Kidney epithelial cell (primary cell): ENCODE measurements at places on chromosomes 5 and 9. TPM values are rescaled to one million over a fixed set of nuclear protein-coding genes. Genes with fewer than 3 reads are reported as not detected.

- DNase-seq, result no peak
These were observed 563.9 kb upstream of the TLE4 start for GRCh38 chr9:79007701-79008483.

Gene GABRA1
- not detected in 2 replicates for total RNA-seq

DNA sequence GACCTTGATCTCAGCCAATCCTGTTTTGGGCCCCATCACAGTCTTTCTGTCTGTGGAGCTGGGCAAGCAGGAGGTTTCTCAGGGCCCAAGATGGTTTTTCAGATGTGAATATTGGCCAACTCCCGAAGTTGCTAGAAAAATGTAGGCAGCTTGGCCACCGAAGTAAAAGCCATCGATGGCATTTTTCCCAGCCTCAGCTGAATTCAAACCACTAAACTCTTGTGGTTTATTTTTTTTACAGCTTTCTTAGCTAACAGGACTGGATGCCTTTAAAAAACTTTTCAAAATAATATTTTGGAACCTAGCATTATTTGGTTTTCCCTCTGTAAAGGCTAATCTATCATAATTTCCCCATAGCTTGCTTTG lies 102.5 kb upstream of the ERCC6L2 start:
- DNase-seq, result no peak

Gene RETREG1
- total RNA-seq, result 14.8 and 17.0 TPM in 2 replicates

DNA sequence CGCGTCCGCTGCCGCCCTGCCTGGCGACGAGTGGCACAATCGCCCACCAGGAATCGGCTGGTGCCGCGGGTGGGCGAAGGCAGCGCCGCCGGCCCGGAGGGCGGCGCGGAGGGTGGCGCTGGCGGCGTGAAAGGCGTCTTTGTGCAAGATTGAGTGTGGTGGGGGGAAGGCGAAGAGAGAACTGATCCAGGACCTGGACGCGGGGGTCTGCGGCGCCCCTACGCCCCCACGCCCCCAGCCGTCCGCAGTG lies 4.6 kb upstream of the RGMB start:
- no peak for DNase-seq

- DNase-seq, result no peak
These were observed 257.8 kb upstream of the TARS1 start for GRCh38 chr5:33182986-33183385.

DNA sequence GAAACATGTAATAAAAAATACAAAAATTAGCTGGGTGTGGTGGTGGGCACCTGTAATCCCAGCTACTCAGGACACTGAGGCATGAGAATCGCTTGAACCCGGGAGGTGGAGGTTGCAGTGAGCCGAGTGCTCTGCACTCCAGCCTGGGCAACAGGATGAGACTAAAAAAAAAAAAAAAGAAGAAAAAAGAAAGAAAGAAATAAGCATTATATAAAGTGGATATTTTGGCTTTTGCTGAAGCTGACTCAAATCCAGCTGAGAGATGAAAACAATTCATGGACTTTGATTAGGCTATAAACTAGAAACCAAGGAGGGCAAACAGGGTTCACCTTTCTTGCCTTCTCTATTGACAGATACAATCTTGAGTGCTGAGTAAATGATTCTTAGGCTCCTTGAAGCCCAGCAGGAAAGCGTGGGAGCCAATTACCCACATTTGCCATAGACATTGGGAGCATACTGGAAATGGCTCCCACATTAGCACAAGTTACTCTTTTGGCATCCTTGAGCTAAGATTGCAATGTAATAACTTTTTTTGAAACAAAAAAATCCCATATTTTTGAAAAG lies 2.4 kb upstream of the BTF3 start:
- DNase-seq, result no peak

GRCh38 chr5:3033033-3033755 lies 281.7 kb upstream of the IRX2 start:
- DNase-seq, result no peak

DNA sequence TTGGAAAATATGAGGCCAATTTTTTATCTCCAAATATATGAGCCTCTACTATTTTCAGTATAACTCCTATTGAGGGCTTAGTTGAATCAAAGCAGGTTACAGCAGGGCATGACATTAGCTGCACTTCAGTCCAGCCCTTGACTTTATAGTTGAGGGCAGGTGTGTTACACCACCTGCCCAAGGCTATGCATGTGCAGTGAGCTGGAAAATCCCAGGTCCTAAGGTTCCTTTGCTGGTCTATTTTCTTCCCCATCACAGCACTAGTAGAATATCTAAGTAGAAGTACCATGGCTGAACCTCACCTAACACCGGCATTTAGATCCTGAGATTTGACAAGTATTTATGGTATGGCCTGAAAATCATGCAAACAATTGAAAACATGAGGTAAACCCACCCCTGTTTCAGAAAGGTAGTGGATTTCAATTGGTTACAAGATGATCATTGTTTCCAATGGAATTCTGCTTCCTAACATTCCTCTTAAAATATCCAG lies 201.1 kb downstream of the SEMA5A start:
- DNase-seq, result no peak

Gene EGFLAM
- total RNA-seq, result 2.0 and 3.5 TPM in 2 replicates

- no peak for DNase-seq
These were observed 26.8 kb upstream of the RPL26L1 start for GRCh38 chr5:172932313-172933017.

DNA sequence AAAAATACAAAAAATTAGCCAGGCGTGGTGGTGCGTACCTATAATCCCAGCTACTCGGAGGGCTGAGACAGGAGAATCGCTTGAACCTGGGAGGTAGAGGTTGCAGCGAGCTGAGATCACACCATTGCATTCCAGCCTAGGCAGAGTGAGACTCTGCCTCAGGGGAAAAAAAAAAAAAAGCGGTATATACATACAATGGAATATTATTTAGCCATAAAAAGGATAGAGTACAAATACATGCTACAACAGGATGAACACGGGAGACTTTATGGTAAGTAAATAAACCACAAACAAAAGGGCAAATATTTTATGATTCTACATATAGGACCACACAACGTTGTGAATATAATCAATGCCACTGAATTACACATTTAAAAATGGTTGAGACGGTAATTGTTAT lies 5.2 kb downstream of the UBTD2 start:
- DNase-seq, result no peak

GRCh38 chr9:106039151-106039935 lies 345.0 kb downstream of the TMEM38B start:
- DNase-seq, result no peak

Gene SPINK4
- total RNA-seq, result not detected in 2 replicates

Gene BAAT
- total RNA-seq, result not detected in 2 replicates

Gene HEMGN
- total RNA-seq, result not detected in 2 replicates

Gene ZNF879
- 2.3 and 4.4 TPM in 2 replicates for total RNA-seq

DNA sequence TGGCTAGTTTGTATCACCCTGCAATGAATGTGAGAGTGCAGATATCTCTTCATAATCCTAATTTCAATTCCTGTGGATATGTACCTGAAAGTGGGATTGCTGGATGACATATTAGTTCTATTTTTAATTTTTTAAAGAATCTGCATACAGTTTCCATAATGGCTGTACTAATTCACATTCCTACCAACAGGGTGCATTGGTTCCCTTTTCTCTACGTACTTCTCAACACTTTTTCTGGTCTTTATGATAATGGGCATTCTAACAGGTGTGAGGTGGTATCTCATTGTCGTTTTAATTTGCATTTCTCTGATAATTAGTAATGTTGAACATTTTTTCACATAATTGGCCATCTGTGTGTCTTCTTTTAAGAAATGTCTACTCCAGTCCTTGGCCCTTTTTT lies 927.5 kb downstream of the DTWD2 start:
- no peak for DNase-seq

Gene SLC36A3
- not detected in 2 replicates for total RNA-seq

Gene RGMB
- 21.6 and 31.5 TPM in 2 replicates for total RNA-seq

Gene CD14
- 0.29 and 1.9 TPM in 2 replicates for total RNA-seq

DNA sequence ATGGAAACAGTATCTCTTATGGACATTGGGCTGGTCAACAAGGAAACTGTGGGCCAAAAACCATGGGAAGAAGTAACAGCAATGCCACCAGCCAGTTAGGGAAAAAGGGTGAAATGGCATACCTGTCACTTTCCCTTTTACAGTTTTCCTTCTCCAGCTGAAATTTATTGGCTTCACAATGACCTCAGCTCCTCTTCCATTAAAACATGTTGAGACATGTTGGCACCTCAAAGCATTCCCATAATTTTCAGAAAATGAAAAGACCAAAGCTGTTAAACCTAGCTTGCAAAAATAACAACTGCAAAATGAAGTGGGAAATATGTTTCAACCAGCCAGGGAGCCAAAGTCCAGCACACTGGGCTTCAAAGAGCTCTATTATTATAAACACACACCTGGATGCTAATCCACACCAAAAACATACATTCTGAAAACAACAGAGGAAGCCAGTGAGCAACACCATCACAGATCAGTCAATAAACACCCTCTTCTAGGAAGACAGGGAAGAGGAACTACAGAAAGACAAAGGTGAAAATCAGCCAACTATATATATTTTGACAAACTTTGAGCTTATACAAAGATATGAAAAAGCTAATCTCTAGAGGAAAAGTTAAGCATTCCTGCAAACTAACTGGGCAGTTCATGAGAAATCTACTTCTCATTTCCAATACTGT lies 78.4 kb upstream of the PTGER4 start:
- no peak for DNase-seq

- DNase-seq, result no peak
These were observed 293.9 kb downstream of the IRX1 start for GRCh38 chr5:3889412-3890142.

DNA sequence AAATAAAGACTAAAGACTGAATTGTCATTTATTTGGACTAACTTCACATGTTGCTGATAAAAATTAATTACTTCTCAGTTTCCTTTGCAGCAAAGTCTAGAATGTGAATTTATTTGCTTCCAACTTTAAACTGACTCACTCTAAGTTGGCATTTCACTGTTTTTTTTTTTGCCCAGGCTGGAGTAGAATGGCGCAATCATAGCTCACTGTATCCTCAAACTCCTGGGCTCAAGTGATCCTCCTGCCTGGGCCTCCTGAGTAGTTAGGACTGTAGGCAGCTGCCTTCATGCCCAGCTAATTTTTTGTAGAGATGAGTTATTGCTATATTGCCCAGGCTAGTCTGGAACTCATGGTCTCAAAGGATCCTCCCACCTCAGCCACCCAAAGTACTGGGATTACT lies 3.5 kb downstream of the CCNB1 start:
- no peak for DNase-seq

GRCh38 chr5:79561525-79561893 lies 47.6 kb upstream of the HOMER1 start:
- DNase-seq, result no peak

DNA sequence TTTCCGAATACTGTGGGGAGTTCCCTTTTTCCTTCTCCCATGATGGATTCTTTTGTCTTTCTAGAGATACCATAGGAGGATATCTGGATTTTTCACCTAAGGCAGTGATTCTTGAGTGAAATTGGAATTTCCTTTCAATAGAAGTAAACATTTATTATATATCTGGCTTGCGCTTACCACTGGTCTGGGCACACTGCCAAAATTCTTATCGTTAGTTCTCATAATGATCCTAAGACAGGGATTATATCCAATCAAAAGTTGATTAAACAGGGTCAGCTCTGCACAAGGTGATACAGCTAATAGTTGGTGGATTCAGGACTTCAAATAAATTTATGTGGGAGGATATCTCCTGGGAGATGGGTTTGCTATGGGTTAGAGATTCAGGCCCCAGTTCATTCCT lies 9.6 kb downstream of the TLE4 start:
- no peak for DNase-seq

Gene SH3PXD2B
- total RNA-seq, result 57.4 and 62.4 TPM in 2 replicates

DNA sequence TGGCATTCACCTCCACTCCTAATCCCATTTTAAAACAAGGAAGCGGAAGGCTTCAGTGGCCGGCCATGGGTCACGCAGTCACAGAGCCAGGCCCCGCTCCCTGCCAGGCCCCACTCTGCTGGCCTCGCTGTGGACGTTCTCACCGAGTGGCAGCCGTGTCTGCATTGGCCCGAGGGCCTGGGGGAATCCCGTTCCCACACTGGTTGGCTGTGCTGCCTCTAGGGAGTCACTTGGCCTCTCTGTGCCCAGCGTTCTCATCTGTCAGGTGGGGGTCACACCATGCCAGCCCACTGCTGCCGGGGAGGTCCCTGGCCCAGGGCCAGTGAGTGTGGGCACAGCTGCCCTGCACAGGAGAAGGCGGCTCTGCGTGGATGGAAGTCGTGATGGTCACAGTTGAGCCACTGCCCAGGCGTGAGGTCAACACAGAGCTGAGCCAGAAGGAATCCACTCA lies 13.4 kb upstream of the SLC9A3 start:
- no peak for DNase-seq

GRCh38 chr9:129363216-129363873 lies 185.3 kb upstream of the IER5L start:
- DNase-seq, result no peak

- no peak for DNase-seq
These were observed 569.5 kb upstream of the SEMA6A start for GRCh38 chr5:117144086-117144485.

DNA sequence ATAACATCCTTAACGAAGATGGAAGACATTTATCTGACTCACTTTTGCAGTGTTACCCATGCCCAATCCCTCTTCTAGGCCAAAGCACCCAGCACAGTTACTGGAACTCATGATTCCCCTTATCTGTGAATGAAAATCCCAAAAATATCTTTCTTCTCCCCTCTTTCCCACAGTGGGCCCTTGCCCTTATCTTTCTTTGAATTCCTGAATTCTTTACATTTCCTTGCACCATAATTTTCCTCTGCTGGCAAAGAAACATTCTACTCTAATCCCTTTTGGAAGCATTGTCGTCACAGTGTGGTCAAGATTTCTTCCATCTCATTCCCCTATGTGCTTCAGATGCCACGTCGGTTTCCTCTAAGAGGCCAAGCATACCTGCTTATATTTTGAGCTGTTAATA lies 135.9 kb upstream of the LIFR start:
- no peak for DNase-seq

- peak; percentile 79 for DNase-seq
These were observed 4.3 kb downstream of the GFM2 start for GRCh38 chr5:74762599-74762998.

Gene ENG
- 3.4 and 6.3 TPM in 2 replicates for total RNA-seq

Gene CSF2
- total RNA-seq, result 6.7 and 10.5 TPM in 2 replicates

Gene CTSL
- total RNA-seq, result 85.2 and 117 TPM in 2 replicates

DNA sequence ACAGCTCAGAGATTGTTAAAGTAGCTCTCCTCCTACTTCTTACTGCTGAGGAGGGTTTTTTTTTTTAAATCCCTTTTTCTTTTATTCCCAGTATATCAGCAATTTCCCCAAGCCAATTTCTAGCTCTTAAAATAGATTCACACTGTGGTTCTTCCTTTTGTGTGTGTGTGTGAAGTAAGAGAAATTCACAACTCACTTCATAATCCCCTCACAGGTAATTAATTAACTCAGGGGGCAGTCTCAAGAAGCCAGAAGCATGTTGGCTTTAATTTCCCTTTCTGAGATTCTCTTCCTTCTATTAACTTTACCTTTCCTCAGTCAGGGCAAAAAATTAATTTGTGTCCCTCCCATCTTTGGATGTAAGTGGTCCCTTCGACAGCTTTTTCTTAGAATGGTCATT lies 71.0 kb upstream of the HMHB1 start:
- DNase-seq, result no peak

GRCh38 chr5:173592050-173592669 lies 24.3 kb downstream of the BOD1 start:
- no peak for DNase-seq

- DNase-seq, result peak; percentile 9
These were observed 28.0 kb upstream of the DAP start for GRCh38 chr5:10789021-10789420.
